ENCODE measurements at places on chromosomes 7 and 10.

- no peak for DNase-seq
Observed at GRCh38 chr7:101177644-101178043, 2.4 kb downstream of the NAT16 start.

- DNase-seq = no peak
Observed at GRCh38 chr10:70192326-70192968, 22.1 kb upstream of the SAR1A start.

- no peak for DNase-seq
Observed at GRCh38 chr7:14739168-14739840, 163.2 kb downstream of the DGKB start.

- no peak for DNase-seq
Observed at GRCh38 chr7:143492043-143492471, 14.4 kb downstream of the TAS2R41 start.

- DNase-seq = no peak
Observed at GRCh38 chr7:42233171-42233570, 3.8 kb downstream of the GLI3 start.

DNA sequence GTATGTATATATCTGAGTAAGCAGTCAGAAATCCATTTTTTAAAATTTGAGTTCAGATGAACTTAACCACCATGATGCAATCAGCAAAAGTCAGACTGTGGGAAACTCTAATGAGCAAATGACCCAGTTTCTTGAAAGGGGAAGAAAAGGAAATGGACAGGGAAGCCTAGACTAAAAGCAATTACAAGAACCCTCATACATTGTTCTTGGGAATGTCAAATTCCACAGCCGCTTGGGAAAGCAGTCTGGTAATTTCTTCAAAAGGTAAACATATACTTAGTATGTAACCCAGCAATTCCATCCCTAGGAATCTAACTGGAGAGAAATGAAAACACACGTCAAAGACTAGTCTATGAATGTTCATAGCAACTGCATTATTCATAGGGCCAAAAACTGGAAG, 16.4 kb upstream of the FOXK1 start:
- DNase-seq = no peak

GRCh38 chr7:127665922-127666321, 13.9 kb downstream of the SND1 start:
- DNase-seq = no peak

Data from CD4-positive, alpha-beta T cell treated with Interleukin-12 subunit alpha and Interleukin-12 subunit beta, for 1 hour (primary cell).